CD4-positive, alpha-beta T cell treated with Interleukin-17A for 1 hour (primary cell): ENCODE measurements at places on chromosomes 4 and X.

GRCh38 chr4:149140841-149141240 lies 674.8 kb downstream of the IQCM start:
- no peak for DNase-seq

DNA sequence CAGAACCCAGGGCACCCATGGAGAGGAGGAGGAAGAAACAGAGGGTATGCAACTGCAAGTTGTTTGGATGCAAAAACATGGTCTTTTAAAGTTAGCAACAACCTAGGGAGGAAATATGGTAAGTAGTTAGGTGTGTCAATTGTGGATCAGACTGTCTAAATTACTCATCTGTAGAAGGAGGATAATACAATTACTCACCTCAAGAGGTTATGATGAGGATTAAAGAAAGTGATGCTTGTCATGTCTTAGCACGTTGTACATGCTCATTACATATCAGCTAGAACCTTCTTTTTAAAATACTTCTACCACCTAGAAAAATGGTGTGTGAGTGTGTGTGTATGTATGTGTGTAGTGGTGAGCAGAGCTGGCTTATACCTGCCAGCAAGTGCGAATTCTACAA lies 2.3 kb upstream of the C1QTNF7 start:
- DNase-seq: no peak

GRCh38 chr4:77652237-77652897 lies 46.7 kb downstream of the CXCL13 start:
- DNase-seq: no peak

DNA sequence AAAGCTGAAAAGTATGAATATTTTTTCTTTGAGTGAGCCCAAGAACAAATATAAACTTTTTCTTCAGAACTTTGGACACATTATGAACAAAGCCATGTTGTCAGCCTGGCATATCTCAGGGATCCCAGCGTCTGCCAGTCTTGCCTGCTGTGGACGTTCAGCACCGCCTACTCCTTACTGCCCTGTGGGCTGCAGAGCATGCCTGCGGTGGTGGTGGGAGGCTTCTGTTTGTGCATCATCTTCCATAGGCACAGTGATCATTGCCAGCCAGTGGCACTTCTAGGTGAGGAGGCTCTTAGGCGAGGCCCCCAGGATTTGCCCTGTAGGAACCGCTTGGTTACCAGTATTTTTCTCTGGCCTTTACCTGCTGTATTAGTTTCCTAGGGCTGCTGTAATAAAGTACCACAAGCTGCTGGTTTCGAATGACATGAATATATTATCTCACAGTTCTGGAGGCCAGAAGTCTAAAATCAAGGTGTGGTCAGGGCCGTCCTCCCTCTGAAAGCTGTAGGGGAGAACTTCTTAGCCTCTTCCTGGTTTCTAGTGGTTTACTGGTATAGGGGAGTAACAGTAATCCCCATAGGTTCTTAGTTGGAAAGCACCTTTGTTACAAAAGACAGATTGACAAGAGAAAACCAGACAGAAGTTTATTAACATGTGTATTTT lies 15.4 kb downstream of the ANXA3 start:
- no peak for DNase-seq

DNA sequence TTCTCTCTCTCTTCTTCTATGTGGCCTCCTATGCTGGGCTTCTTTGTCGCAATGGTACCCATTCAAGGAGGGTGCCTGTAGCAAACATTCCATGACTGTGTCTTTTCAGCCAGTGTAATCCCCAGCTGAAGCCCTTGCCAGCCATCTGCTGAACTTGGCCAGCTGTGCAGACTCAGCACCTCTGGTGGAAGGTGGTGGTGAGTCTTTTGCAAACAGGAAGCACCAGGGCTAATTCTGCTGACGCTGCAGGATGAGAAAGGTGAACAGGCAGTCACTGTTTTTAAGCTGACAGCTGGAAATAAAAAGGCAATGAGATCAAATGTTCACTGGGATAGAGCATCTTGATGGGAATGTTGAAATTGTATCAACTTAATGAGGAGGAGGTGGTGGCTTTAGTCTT lies 298.7 kb upstream of the CLNK start:
- peak; percentile 11 for DNase-seq

DNA sequence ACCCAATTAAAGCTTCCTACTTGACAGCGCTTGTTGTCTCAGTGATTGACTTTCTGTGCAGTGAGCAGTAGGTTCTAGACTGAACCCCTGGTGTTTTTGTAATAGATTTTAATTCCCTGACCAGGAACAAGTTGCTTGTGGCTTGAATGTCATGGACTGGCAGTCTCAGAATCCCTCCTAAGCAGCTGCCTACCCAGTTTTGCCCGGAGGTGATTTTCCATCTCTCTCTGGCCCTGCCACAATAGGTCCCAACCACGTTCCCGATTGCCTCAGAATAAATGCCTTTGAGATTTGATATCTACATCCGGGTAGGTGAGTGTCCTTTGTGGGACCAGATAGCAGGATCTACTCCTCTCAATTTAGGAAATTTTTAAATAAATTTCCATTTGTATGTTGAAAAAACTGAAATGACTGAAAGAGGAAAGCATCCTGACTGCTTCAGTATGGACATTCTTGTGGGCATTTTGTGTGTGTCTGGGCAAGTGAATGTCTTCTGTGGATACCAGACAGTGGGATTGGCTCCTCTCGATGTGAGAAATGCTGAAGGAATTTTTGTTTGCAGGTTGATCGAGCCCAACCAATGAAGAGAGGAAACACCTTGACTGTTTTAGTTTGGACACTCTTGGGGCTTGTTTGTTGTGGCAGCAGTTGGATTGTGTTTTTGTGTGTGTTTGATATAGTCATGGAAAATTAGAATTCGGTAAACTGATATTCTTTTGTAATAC lies 1607.4 kb downstream of the C4orf33 start:
- DNase-seq: no peak

- DNase-seq: no peak
Measured at GRCh38 chr4:24956091-24956490, 43.2 kb upstream of the CCDC149 start.

GRCh38 chr4:100517864-100518341 lies at the start of gene EMCN:
Gene EMCN, minus strand, starts transcription at chr4:100518022. Its CDS starts 108 bp downstream, at chr4:100517914.
- DNase-seq: no peak

GRCh38 chr4:54678826-54679225 lies 21.1 kb downstream of the KIT start:
- no peak for DNase-seq

- no peak for DNase-seq
Measured at GRCh38 chr4:112201915-112202505, 29.6 kb upstream of the AP1AR start.

DNA sequence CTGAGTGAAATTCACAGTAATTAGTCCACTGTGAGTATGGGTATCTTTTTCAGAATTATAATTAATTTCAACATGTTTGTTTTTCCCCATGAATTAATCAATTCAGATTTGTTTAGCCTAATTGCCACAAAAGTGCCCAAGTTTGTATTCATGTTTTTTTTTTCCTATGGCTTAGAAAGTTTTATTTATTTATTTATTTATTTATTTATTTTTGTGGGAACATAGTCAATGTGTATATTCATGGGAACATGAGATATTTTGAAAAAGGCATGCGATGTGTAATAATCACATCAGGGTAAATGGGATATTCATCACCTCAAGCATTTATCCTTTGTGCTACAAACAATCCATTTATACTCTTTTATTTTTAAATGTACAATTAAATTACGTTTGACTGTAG lies 475.3 kb downstream of the ADGRL3 start:
- no peak for DNase-seq

- DNase-seq: no peak
Measured at GRCh38 chr4:139154134-139154421, 22.9 kb downstream of the ELF2 start.

DNA sequence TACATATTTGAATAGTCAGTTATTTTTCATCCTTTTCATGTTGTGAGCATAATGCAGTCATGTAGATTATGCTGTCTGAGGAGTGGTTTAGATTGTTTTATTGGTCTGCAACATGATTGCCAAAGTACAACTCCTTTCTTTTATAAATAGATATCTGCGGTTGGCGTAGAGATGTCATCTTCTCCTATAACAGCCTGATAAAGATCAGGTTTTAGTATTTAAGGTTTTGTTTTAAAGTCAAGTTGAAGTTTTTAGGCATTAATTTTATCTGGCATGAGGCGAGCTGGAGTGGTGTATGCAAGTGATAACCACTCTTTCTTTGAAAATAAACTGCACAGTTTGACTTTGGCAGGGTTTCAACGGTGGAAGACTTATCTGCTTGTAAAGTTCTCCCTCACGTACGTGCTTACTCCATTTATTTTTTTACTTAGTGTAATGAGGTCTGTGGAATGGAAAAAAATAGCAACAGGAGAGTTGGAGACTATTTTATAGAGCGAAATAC lies 126.3 kb downstream of the FBXO8 start:
- no peak for DNase-seq

DNA sequence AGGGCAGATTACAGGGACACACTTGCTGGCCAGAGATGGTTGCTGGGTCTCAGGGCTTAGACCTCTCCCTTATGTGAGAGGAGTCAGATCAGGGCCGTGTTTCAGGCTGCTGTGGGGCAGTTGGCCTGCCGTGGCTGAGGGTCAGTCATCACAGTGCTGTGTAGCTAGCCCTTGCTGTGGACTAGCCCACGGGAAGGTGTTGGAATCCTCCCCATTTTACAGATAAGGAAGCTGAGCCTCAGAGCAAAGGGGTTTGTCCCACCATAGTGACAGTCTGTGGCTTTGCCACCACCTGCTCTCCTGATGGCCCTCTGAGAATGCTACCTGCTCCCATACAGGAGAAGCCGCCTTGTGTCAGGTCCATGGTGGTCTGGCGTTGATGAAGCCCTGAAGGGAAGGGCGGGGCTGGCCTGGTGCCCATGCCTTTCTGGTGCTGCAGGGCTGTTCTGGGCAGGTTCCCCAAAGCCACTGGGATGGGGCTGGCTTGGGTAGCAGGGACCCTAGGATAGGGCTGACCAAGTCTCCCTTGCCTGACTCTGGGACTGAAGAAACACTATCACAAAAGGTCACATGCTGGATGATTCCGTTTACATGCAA lies 2.4 kb upstream of the FAM53A start:
- DNase-seq: no peak

DNA sequence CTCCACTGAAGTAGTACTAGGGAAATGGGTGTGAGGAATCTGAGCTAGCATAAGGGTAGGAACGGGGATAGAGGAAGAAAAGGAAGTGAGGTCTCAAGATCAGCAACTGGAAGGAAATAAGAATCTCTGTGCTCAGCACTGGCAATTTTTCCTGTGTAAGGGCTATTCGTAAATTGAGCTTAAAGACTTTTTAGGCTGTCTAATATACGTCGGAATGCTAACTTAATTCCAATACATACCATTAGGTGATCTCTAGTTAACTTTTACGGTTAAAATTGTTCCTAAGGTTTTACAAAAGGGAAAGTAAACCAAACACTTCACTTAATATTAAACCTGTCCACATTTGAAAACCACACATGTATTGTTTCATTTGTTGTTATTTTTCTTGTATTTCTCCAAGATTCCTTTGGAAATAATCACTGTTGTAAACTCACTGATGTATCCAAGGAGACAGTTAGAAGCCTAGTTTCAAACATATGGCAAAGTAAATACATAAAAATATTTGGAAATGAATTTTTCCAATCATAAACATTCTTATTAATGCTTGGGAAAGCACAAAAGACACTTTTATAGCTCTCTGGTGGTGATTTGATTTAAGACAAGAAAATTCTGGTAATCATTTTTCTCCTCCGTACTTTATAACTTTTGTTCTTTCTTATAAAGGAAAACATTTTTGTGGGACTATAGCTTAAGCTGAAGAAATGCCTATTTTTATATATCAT lies 28.1 kb upstream of the HPGDS start:
- no peak for DNase-seq

GRCh38 chrX:69387567-69388487 lies 116.3 kb upstream of the NALF2 start:
- peak; percentile 8 for DNase-seq

DNA sequence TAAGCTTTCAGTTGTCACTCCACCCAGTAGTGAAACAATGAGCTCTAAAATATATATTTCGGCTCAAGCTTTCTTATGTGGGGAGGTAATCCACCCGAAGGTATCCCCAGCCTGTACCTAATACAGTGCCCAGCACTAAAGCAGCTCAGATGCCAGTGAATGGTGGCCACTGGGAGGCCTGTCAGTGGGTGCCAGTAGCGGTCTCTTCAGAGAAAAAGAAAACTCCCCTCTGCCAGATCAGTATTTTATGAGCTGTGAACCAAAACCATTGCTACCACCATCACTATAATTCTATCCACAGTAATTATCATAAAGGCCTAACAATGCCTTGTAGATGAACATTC lies 835 bp upstream of the NFKB1 start:
- peak; percentile 75 for DNase-seq

DNA sequence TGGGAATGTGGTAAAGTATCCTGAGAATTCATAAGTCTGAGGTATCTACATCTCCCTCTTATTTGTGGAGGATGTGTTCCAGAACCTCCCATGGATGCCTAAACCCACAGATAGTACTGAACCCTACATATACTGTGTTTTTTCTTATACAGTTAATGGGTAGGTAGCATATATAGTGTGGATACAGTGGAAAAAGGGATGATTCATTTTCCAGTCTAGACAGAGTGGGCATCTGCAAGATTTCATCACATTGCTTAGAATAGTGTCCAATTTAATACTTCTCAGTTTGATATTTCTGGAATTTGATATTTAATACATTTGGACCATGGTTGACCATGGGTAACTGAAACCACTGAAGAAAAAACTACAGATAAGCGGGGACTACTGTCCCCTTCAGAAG lies 155.0 kb upstream of the ANKRD50 start:
- no peak for DNase-seq

DNA sequence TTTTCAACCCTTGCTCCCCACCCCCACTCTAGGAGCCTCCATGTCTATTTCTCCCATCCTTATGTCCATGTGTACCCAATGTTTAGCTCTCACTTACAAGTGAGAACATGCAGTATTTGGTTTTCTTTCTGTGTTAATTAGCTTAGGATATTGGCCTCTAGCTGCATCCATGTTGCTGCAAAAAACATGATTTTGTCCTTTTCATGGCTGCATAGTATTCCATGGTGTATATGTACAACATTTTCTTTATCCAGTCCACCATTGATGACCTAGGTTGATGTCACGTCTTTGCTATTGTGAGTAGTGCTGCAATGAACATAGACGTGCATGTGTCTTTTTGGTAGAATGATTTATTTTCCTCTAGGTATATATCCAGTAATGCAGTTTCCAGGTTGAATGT lies 472.8 kb downstream of the ZNF674 start:
- DNase-seq: no peak

DNA sequence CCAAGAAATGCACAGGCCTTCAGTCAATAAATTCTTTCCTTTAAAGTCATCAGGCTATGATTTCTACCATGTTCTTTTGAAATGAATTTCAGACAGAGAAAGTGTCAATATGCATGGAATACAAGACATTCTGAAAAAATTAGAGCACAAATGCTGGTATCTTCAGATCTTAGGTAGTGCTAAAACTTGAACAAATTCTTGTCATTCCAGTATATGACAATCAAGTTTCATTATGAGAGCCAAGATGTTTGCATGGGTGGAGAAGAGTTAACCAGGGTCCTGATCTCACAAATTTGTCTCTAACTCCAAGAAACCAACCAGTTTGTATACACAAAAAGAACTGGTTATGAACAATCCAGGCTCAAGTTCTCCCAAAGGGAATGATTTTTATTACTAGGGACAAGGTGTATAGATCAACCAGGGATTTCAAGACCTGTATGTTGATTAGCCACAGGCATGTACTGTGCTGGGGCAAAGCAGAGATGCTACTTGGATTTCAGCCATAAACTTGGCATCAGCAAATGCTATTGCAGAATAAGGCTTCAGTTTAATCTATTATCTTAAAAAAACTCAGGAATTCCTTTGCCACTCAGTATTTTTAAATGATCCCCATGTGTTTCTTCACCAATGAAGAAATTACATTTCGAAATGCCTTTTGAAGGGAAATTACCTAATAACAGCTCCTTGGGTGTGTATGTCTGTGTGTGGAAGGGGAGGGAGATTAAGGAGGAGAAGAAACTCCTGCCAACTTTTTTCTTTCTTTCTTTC lies 69.7 kb downstream of the FANCB start:
- DNase-seq: no peak
